ENCODE measurements at places on chromosomes 16 and 17.

DNA sequence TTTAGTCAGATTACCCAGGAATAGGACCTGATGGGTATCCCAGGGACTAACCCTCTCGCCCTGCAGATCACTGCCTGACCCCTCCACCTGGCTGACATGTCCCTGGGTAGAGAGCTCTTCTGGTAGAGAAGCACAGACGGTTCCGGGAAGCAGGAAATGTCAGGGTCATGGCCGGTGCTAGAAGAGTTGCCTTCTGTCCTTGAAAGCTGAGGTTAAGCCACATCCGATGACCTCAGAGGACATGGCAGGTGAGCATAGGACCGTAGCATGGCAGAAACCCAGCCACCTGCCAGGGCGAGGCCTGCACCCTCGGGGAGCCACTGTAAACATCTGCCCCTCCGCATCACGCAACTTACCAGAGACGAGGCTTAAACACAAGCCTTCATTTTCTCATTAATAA is 483.7 kb downstream of the SOX9 start:
- no peak for DNase-seq

DNA sequence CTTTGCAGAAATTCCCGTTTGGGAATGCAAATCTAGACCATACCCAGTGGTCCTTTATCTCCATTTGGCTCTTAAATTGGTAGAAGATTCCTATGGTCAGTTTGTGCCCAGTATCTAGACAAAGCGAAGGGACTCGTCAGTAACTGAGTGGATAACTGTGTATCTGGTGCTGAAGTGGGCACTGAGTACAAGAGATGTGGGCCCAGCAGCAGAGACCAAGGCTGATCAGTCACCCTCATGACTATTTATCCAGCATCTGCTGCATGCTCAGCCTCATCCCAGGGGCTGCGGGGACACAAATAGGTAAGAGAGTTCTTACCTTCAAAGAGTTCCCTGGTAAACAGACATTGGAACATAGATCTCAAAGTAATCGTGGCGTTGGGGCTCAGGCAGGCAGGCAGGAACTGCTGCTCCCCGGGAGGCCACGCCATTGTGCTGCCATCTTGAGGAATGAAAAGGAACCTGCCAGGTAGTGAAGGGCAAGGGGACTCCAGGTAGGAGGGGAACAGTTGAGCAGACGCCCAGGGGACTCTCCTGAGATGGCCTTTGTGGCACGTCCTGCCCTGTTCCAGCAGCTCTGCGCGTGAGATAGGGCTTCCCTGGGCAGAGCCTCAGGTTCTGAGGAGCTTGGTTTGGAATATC is 10.3 kb downstream of the NT5M start:
- peak; percentile 82 for DNase-seq

GRCh38 chr16:28168991-28169554 is 42.7 kb downstream of the XPO6 start:
- peak; percentile 69 for DNase-seq

DNA sequence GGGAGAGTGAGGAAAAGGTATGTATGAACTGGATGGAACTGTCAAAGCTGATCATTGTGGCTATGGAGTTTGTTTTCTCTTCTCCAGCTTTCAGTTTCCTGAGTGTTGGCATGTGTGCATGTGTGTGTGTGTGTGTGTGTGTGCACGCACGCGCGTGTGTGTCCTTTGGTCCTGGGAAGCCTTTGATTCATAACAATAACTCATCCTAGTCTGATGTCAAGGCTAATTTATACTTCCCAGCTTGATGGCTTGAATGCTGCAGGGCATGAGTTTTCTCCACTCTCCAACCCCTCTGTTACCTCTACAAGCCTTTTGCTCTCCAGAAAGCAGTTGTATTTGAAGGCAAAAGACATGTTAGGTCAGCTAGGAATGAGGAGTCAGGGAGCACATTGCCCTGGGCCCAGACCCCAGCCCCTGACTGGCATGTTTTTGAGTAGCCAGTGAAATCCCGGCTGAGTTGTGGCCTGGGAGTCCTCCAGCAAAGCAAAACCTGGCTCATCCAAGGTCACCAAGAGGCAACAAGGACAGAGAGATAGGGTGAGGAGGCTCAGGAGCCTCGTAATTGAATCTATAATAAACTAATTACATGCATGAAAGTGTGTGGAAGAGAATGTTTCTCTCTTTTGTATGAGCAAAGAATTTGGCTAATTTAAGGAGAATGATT is 8.9 kb upstream of the CDC42EP4 start:
- no peak for DNase-seq

DNA sequence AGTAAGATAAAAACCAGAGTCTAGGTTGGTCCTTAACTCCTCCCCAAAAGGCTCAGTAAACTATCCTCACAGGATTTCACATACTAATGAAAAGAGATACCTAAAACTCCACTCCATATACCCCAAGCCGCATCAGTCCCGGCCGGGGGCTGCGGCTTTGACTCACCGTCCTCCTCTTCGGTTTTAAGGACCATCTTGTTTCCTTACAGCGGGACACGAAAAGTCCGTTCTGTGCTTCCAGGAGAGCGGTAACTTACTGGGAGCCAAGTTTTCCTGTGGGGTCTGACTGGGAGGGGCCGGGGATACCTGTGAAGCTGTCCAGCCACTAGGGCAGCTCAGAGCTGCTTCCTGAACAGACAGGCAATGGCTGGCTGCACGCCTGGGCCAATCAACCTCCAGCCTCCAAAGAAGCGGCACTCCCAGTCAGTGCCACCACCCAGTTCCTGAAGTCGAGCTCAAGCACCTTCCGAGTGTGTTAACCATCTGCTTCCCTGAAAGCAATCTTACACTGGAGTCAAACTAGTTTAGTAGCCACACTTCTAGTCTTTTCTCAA is 45.5 kb downstream of the CYTH1 start:
- DNase-seq = peak; percentile 68

GRCh38 chr17:11925262-11926021 is 71.8 kb downstream of the ZNF18 start:
- no peak for DNase-seq

DNA sequence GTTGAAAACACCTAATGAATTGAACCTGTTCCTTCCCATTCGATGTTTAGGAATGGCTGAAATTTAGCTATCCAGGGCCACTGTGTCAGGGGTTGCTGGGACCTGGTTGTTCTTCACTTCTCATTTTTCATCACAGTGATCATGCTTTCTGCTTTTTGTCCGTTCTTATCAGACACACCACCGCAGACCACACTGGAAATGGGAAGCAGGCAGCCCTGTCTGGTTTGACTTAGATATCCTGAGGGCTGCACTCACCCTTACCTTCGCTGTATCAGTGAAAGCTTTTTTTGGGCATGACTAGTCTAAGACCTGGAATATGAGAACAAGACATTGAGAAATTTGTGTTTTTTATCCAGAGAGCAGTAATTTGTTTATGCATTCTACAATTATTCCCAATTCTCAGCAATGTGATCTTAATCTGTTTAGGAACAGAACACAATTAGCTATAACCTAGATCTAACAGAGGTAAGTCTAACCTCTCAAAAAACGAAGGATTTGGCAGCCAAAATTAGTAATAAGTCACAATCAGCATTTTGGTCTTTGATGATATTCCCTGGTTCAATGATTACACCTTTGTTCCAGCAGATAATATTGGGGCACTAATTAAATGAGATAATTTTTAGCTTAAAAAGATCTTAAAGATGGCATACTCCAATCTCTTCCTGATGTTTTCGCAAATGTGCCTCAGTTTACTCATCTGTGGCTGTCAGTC is 126.0 kb upstream of the GOT2 start:
- no peak for DNase-seq

DNA sequence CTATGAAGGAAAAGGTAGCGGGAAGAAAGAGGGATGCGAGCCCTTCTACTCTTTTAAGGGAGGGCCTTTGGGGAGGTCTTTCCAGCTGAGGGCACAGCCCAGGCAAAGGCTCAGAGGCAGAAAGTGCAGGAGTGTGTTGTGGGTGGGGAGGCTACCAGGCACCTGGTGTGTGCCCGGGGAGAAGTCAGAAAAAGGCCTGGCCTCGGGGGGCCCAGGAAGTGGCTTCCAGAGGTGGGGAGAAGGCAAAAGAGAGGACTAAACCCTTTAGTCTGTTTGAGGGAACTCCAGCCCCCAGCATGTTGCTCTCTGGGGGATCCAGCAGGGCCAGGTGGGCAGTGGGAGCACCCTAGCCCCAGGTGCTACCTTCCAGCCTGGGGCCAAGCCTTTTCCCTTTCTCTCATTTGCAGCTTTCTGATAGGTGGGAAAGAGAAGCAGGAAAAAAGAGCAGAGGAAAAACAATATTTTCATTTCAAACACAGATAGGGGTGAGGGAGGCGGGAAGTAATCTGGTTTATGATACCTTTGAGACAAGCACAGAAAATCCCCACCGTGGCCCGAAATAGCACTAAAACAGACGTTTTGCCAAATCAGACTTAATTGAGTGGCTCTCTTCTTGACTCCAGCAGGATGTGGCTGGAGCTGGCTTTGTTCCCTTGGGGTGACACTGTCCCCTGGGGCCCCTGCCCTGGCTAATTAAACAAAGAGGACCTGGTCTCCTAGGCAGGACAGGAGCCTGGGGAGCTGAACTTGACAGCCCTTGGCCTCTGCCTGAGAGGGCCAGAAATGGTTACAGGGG is 10.4 kb downstream of the RAI1 start:
- DNase-seq = no peak

DNA sequence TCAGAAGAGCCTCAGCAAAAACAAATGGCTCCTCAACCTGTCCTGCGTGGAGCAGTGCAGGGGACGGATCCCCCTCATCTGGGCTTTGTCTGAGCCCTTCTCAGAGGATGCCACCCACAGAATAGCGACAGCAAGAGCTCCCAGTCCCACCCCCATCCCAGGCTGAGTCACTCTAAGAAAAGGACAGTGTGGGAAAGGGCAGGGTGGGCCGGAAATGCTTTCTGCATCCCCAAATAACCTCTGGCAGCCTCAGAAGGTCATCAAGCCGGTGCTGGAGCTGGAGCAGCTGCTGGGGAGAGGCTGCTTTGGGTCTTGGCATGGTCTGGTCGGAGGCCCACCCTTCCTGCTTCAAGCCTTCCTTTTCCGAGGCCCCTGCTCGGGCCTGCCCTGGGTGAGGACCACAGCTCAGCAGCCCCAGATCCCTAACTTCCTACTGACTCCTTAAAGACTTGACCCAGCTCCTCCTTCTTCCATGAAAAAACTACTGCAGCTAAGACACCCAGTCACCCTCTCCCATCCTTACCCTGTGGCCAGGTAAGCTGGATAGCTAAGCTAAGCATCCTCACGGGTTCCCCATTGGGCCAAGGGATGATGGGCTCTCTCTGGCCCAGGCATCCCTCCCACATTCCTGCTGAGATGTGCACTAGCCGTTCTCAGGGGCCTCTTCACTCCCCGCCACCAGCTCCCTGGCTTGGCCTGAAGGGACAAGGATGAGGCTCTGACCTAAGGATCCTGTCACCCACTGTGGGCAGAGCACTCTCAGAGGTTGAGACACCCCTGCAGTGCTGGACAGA is 8.7 kb downstream of the SLC12A4 start:
- no peak for DNase-seq

DNA sequence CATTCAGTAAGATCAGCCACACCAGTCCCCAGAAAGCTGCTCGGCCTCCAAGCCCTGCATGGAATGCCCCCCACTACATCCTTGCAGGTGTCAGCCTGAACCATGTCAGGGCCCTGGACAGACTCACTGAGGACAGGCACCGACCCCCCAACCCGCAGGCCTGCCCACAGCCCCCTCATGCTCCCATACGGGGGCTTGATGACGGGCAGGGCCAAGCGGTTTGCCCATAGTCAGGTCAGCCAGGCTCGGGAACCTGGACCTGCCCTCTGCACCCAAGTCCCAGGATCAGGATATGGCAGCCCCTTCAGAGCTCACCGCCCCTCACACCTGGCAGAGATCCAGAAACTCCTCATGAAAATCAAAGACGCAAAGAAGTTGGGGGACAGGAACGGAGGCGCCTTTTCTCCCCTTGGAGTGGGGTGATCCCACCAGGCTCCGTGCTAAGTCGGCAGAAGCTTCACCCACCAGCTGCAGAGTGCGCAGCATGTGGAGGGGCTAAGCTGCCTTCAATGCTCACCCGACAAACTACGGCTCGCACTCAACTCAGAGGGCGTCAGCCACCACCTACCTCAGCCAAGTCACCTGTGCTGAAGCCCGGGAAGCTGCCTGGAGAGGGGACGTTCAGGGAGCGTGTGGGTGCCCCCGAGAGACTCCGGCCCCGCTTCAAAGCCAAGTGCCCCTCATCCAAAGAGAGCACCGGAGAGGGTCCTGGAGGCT is 26.5 kb downstream of the GNPTG start:
- no peak for DNase-seq

DNA sequence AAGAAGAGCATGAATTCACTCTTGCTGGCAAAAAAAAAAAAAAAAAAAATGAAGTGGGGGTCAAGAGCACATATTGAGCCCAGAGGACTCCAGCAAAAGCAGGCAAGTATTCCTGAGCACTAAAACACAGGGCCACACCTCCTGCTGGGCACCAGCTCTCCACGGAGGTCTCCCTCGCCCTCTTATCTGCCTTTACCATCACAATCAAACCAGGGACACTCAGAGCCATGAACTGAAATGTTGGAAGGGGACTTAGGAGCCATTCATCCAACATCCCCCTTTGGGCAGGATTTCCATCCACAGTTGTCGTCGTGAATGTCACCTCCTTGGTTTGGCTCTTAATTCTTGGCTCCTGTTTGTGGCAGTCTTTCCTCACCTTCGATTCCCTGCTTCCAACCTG is 89.8 kb upstream of the GNAO1 start:
- no peak for DNase-seq

DNA sequence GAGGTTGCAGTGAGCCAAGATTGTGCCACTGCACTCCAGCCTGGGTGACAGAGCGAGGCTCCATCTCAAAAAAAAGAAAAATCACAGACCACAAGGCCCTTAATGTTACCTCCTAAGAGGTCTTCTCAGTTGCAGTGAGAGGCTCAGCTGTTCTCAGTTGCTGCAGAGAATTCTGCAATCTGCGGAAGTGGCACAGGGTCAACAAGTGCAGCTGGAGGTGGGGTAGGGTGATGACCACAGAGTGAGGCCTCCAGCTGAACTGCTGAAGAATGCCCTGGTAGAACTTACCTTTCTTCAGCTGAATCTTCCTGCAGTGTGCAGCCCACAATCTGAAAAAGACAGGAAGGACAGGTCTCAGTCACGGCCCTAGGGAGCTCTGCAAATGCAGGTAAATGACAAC is 26.3 kb downstream of the CNTNAP1 start:
- DNase-seq = no peak

GRCh38 chr16:14196539-14196938 is 125.4 kb downstream of the MRTFB start:
- no peak for DNase-seq

DNA sequence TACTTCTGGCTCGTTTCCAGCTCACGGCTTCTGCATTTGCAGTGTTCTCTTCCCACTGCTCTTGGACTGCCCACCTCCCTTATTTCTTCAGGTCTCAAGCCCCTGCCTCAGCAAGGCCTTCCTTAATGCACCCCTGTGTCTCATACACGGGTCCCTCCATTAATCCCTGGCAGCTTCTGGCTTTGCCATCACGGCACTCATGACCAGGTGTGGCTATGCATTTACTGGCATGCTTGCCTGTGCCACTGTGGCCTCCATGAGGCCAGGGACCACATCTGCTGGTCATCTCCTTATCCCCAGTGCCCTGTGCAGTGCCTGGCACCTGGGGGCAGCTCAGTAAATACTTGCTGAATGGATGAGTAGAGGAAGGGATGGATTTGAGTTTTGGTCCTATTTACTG is 114.1 kb downstream of the C16orf78 start:
- DNase-seq = no peak

GRCh38 chr17:59002126-59002525 is 104.6 kb downstream of the TRIM37 start:
- no peak for DNase-seq

- DNase-seq = no peak
These were observed 23.9 kb upstream of the CDH8 start for GRCh38 chr16:62060089-62060488.

Measured in CD4-positive, alpha-beta T cell treated with Interleukin-2 at 100 ng/mL for 4 hours (primary cell).